M059J (cell line): ENCODE measurements at places on chromosomes 6 and 20. TPM values are rescaled to one million over a fixed set of nuclear protein-coding genes. Genes with fewer than 3 reads are reported as not detected.

The KIZ gene
- total RNA-seq, result 13.8 and 18.9 TPM in 2 replicates

The AVP gene
- not detected in 2 replicates for total RNA-seq

The POM121L2 gene
- total RNA-seq, result not detected in 2 replicates

The LY6G5C gene
- total RNA-seq, result 2.0 and 2.5 TPM in 2 replicates

The OR2B6 gene
- total RNA-seq, result 0.15 and 0.27 TPM in 2 replicates

The RBPJL gene
- total RNA-seq, result not detected in 2 replicates
